ENCODE measurements at places on chromosomes 13 and 19.

DNA sequence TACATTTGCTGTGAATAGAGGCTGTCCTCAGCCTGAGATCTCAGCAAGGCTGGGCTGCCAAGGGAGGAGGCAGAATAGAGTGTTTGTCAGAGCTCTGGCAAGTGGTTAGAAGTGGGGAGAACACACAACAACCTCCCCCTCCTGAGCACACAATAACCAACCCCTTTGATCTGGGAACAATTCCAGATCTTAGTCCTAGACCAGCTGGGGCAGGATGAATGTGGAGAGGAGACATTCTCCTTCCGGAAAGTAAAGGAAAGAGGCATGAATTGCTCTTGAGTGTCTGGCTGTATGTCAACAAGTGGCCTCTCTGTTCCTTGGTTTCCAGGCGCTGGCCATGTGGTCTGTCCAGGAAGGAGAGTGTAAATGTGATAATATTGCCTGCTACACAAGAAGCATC is 114.9 kb upstream of the TMTC4 start:
- no peak for DNase-seq

- no peak for DNase-seq
Observed at GRCh38 chr19:38227287-38228004, 3.4 kb upstream of the DPF1 start.

- DNase-seq = no peak
Observed at GRCh38 chr19:55452749-55453346, 8.6 kb downstream of the ISOC2 start.

DNA sequence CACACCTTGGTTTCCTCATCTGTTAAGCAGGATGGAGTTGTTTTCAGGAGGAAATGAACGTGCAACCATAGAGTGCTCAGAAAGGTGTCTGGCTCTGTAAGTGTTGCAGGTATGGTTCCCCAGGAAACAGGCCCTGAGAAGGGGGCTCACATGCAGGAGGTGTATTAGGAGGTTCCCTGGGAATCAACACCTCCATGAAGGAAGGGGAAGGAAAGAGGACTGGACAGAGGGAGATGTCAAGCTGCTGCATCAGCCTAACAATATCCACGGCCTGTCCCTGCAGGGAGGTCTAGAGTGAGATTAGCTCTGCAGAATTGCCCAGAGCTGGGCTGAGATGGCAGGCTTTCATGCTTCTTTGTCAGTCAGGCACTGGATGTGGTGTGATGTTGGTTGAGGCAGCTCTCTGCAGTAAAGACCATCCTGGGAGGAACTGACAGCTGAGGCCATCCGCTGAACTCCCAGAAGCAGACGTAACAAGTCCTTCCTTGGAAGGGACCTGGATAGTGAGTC is 373.3 kb downstream of the ZNF536 start:
- no peak for DNase-seq

- no peak for DNase-seq
Observed at GRCh38 chr19:29454109-29454508, 71.7 kb upstream of the VSTM2B start.

DNA sequence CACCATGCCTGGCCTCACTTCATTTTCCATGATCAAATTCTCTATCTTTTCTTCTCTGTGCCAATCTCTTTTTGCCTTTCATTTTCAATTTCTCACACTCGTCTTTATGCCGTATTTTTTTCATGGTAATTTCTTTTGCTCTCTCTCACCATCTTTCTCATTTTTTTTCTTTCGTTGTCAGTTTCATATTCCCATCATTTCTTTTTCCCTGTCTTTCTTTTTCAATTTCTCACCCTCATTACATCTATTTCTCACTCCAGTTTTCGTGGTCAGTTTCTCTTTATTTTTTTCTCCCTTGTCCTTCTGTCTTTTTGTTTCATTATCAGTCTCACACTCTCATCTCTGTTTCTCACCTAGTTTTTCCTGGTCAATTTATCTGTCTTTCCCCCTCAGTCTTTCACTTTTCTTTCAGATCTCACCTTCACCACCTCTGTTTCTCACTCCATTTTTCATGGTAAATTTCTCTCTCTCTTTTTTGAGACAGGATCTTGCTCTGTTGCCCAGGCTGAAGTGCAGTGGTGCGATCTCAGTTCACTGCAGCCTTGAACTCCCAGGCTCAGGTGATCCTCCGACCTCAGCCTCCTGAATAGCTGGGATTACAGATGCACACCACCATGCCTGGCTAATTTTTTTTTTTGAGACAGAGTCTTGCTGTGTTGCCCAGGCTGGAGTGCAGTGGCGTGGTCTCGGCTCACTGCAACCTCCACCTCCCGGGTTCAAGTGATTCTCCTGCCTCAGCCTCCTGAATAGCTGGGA is 14.1 kb downstream of the SSC5D start:
- no peak for DNase-seq

GRCh38 chr19:19417046-19417445 is 11.6 kb downstream of the GATAD2A start:
- no peak for DNase-seq

- peak; percentile 54 for DNase-seq
Observed at GRCh38 chr19:17873786-17874757, 2.3 kb downstream of the SLC5A5 start.

GRCh38 chr19:3146677-3147100 is 10.9 kb downstream of the GNA15 start:
- peak; percentile 39 for DNase-seq

DNA sequence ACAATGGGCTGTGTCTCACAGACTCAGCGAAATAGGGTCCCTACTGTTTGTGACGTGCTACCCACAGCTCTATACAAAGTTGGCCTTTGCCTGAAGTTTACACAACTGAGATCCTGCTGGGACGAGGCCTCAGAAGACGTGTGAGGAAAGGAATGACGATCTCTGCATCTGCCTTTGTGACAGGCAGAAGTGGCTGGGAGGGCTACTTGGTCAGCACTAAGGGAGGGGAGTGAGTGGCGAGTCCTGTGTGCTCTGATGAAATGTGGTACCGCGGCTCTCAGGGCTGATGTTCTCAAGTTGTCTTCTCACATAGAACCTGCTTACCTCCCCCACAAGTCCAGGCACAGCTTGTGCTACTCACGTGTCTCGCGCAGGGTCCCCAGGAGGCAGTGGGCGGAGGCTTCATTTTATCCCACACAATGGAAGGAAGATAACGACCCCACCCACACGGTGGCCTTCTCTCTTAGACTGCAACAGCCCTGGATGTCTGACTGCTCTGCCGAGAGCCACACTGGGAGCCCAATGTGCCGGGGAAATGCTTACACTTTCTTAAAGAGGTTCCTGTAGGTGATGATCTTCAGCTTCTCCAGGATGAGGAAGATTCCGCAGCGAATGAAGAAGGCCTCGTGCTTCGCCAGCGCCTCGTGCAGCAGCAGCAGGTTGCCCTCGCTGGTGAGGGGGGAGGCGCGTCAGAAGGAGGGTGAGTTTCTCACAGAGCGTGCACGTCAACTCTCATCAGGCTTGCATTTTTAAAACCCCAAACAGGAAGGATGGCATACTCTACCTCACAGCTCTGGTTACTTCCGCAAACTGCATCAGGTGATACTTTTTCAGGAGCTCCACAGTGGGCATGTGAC is 21.2 kb downstream of the PROZ start:
- DNase-seq = no peak

DNA sequence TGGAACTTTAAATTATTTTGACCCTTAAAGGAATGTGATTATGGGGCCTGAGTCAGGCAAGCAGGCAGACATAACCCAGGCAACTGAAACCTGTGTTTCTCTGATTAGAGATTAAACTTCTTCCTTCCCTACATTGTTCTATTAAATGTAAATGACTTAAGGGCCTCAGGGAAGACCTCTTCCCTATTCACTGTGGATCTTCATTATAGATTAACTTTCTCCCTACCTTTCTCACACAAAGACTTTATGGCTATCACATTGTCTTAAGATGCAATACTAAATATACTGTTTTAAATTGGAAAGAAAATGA is 8.8 kb upstream of the METTL21C start:
- DNase-seq = no peak

GRCh38 chr13:76887076-76887563 is 915 bp upstream of the KCTD12 start:
- DNase-seq = no peak

- no peak for DNase-seq
Observed at GRCh38 chr13:47178090-47178950, 281.5 kb upstream of the HTR2A start.

- no peak for DNase-seq
Observed at GRCh38 chr13:33272531-33273124, 12.9 kb downstream of the STARD13 start.

- DNase-seq = peak; percentile 87
Observed at GRCh38 chr19:31214086-31214485, 135.2 kb downstream of the TSHZ3 start.

DNA sequence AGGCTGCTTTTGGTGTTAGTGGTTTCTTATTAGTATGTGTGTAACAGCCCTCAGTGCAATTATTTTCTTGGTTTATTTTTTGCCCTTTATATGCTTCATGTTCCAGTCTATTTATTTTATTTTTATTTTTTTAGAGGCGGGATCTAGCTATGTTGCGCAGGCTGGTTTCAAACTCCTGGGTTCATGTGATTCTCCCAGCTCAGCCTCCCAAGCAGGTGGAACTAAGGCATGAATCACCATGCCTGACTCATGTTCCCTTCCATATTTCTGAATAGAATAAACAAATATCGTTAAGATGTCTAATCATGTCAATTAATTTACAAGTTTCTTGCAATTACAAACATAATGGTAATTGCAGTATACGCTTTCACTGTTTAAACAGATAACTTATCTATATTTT is 11.7 kb downstream of the SKA3 start:
- no peak for DNase-seq

DNA sequence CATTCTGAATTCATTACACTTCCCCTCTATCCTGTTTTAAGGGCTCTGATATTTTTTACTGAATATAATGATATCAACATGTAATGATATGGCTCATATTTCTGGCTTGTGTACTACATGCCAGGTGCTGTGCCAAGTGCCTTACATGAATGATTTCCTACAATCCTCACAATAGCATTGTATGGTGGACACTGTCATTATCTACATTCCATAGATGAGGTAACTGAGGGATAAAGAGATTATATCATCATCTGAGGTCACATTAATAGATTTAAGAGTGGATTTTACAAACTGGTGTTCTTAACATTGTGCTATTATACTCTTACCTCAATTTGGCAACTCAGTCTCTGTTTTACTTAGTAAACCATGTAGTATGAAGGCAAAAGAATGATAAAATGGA is 502.0 kb downstream of the LIG4 start:
- DNase-seq = no peak

- DNase-seq = no peak
Observed at GRCh38 chr13:73603646-73604045, 530.6 kb downstream of the KLF12 start.

DNA sequence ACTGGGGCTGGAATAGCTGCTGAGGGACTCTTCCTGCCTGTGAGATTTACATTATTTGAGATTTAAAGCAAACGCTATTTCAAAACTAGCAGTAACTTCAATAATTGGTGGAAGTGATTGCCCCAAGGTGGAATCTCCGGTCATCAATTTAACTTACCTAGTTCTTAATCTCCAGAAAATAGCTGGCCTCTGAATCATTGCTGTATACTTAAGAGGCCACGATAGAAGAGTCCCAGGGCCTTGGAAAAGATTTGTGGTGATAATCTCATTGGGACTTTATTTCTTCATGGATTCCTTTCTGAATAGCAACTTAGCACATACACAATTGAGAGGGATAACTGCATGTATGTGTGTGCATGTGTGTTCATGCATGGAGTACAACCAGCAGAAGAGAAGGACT is 120.2 kb downstream of the DNAJC15 start:
- no peak for DNase-seq

GRCh38 chr13:99970651-99971575 is 654 bp downstream of the ZIC5 start:
- no peak for DNase-seq

DNA sequence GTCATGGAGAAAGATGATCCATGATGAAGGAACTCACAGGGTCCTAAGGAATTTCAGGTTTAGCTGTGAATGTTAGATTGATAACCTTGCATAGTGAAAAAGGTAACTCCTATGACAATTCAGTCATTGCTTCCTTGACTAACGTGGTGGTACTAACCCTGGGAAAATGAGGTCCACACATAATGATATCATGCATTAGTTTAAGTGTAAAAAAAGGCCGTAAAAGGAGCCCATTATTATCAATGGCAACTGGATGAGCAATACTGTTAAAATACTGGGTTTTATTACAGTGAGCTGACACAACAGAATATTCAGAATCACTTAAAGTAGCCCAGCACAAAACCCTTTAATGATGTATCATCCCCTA is 515.4 kb downstream of the DCT start:
- DNase-seq = no peak

DNA sequence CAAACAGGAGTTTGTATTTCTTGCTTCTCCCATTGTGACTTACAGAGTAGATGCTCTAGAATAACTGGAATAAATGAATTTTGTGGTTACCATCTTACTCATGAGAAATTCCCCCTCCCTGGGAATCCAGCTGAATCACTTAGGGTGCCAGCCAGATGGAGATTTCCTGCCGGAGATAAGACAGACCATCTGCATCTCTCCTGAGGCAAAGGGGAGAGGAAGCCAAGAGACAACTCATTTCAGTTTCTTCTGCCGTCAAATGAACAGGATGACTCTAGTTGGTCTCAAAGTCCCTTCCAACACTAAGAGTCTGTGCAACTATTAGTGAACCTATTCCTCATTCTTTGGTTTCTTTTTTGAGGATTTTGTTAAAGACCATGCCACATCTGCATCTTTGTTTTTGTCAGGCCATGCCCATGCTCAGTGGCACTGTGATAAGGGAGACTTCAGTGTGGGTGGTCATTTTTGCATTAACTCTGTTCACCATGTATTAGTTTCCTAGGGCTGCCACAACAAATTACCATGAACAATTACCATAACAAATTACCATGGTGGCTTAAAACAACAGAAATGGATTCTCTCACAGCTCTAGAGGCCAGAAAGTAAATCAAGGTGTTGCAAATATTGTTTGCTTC is 112.8 kb downstream of the NDFIP2 start:
- no peak for DNase-seq

DNA sequence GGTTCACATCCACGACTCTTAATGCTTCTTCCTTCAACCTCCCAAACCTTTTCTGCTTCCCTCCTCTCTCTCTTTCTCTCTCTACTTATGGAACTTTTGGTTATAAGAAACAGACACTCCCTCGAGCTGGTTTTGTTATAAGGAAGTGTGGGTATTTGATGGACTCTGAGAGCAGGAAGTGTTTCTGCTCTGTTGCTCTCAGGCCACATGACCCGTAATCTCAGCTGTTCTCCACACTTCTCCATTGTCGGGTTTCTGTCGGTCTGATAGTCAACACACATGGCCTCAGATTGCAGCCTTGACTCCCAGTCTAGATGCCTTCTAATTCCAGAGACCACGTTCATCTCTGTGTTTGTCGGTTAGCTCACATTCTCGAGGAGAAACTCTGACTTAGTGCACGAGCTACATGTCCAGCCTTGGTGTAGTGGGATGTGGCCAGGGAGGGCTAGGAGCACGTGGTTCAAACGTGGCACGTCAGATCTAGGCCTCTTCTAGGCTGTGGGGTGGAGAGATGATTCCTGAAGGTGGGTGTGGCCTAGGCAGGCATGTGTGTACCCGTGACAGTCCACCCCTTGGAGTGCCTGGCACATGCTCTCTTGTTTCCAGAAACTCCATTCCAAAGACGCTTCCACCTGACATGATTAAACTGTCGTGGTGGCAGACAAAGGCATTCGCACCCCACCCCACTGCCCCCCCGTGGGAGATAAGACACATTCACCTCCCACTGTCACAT is 26.3 kb downstream of the CNFN start:
- DNase-seq = no peak

- DNase-seq = no peak
Observed at GRCh38 chr13:46332772-46333171, 54.3 kb downstream of the RUBCNL start.

GRCh38 chr13:99429670-99430069 is 71.6 kb upstream of the TM9SF2 start:
- DNase-seq = no peak
